NCI-H2107 (cell line): ENCODE measurements at places on chromosomes 7 and 10.

- no peak for DNase-seq
Observed at GRCh38 chr7:39621784-39622411, 1.5 kb upstream of the RALA start.

- DNase-seq = no peak
Observed at GRCh38 chr7:138581065-138581464, 120.1 kb downstream of the SVOPL start.

- DNase-seq = no peak
Observed at GRCh38 chr10:3960496-3960895, 175.5 kb upstream of the KLF6 start.

DNA sequence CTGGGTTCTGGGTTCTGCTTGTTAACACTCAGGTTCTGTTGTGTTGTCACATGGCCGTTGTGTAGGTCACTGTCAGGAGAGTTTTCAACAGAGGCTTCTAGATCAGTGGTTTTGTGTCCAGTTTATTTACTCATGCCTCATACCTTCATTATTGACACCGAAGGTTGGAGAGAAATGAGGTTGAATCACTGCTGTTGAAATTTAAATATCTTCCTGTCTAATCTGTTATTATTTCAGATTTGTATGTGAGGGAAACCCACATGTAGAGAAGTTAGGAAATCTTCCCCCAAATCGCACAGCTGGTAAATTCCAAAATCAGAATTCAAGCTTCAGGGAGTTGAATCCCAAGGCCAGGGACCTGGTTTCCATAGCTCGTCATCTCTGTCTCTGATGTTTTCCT is 28.3 kb upstream of the KLF6 start:
- DNase-seq = no peak

DNA sequence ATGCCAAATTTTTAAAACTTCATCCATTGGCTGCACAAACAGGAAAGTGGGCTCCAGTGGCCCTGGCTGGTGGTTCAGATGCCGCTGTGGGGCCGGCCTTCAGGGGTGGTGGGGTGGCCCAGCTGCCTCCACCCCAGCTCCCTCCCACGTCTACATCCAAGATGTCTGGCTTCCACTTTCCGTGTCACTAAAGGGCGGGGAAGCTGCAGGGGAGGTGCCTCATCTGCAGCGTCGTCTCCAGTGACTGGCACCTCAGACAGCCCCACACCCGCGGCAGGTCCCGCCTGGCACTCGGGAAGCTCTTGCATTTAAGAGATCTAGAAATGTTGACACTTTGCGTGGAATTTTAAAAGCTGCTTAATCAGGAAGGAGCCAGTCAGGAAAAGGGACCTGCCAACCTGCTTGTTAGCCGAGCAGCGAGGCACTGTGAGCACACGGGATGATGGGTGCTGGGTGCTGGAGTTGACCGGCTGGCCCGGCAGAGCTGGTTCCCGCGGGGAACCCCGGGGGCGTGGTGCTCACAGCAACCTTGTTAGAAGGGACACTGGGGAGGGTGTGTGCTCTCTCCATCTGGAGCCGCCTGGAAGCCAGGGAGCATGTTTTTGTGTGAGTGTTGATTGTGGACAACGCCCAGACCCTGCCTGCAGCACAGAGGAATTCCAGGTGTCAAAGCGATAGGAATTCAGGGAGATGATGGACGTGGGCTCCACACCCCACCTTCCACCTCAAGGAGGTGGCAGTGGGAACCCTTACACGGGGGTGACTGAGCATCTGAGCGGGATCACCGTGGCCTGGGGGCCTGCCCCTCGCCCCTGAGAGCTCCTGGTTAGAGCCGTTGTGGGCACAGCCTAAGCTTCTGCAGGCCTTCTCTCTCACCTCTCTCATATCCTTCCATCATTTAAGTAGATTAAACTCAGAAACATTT is 320.5 kb downstream of the PTPRN2 start:
- no peak for DNase-seq

DNA sequence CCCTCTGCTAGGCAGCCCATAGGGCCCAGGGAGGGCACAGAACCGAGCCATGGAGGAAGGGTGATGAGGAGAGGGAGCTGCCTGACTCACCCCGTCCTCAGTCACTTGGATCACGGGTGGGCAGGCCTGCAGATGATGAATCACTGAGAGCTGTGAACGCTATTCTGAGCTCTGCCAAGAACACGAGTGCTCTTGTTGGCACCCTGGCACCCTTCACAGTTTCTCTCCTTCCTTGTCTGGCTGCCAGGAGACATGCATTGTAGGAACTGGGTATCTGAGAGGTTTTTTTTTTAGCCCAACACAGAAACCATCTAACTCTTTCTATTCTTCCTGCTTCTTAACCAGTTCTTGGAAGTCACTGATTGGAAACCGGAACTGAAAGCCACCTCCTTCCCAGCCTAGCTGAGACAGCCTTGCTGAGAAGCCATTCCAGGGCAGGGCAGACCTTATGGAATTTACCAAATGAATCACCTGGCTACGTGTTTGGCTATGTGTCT is 82.1 kb downstream of the SLC37A3 start:
- peak; percentile 12 for DNase-seq

DNA sequence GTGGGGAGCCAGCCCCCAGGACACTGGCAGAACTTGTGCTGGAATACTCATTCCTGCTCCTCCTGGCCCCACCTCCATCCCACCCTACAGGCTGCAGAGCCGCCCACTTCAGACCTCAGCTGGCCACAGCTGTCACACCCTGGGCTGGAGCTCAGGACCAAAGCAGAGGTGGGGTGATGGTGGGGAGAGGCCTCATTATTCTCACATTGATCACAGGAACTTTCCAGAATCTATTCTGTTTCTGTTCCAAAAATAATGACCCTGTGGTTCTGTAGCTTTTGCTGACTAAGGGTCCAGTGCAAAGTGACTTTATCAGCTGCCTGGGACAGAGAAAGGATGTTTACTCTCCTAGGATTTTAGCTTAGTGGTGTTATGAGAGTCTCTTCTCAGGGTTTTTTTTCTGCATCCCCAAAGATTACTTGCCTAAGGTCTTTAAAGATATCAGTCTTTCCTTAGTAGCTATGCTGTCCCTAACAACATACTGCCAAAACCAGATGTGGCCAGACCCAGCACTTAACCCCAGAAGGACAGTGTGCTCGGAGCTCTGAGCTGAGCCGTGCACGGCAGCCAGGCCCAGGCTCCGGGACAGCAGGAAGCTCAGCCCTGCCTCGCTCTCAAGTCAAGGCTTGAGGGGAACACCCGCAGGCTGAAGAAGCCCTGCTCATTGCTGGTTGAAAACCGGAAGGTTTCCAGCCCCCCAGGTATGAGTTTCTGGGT is 223.3 kb downstream of the MLLT10 start:
- DNase-seq = no peak

DNA sequence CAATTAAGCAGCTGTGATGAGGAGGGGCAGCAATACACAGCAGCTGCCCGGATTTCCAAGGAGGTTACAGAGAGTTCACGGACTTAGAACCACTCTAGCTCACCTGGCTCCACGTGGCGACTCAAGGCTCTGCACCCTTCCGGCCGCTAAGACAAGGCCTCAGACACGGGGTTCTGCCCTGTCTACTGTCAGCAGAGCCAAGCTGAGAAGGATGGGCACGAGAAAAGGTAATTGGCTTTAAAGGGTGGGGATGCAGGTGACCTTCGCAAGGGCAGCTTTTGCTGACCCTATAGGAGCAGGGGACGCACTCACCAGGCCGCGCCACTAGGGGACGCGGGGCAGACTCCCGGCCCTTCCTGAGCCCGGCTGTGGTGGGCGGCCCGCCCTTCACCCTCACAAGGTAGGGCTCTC is 152.4 kb downstream of the KIF20B start:
- no peak for DNase-seq
